ENCODE measurements at places on chromosomes 6 and 20.

GRCh38 chr20:36483209-36483918 is 58.0 kb upstream of the MYL9 start:
- no peak for DNase-seq

GRCh38 chr20:60261333-60261732 is 303.1 kb downstream of the CDH26 start:
- DNase-seq: no peak

GRCh38 chr20:61253264-61253639 is 1.2 kb downstream of the CDH4 start:
- DNase-seq: no peak

GRCh38 chr6:156960525-156960924 is 183.3 kb downstream of the ARID1B start:
- DNase-seq: no peak

GRCh38 chr20:19881080-19881840 is 123.2 kb downstream of the RIN2 start:
- DNase-seq: no peak

DNA sequence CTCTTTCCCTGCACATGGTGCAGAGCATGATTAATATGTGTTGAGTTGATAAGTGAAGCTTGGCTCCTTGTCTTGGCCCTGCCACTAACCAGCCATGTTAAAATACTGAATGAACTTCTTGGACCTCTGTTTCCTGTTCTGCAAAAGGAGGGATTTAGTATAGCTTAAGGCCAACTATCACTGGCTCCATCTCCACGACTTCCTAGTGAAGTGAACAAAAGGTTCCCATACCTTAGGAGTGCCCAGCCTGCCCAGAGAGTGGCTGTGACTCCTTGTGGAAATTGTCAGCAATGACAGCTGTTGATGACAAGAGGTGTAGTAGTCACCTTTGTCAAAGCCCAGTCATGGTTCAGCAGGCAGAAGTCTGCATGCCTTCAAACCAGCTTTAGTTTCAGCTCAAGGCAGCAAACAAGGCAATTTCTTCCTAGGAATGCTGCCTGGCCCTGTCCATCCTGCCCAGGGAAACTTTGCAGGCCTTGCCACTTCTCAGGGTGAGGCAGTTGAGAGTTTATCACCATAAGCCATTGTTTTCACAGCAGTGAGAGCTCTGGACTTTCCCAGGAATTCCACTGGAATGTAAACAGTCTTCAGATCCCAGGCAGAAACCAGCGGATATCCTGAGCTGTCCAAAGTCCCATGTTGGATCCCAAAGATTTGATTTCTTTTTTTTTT is 169.7 kb upstream of the TNFAIP3 start:
- peak; percentile 52 for DNase-seq

GRCh38 chr6:2209226-2209809 is 36.1 kb downstream of the GMDS start:
- DNase-seq: peak; percentile 55

- DNase-seq: peak; percentile 48
Observed at GRCh38 chr6:89146718-89147700, 1.2 kb downstream of the PM20D2 start.

DNA sequence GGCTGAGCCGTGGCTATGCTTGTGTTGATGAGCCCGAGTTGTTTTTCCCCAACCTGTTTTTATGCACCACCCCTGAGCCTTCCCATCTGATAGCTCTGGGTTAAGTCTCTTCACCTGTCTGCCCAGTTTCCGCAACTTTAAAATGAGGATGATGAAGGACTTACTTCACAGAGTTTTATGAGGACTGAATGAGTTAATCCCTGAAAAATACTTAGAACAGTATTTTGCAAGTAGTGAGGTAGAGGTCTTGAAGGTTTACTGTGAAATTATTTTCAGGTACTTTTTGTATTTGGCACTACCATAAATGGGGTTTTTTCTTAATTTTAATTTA is 3.2 kb downstream of the MTG2 start:
- DNase-seq: no peak

GRCh38 chr6:15090145-15090579 is 155.7 kb upstream of the JARID2 start:
- no peak for DNase-seq

- DNase-seq: no peak
Observed at GRCh38 chr6:20574355-20574754, 40.1 kb downstream of the CDKAL1 start.

DNA sequence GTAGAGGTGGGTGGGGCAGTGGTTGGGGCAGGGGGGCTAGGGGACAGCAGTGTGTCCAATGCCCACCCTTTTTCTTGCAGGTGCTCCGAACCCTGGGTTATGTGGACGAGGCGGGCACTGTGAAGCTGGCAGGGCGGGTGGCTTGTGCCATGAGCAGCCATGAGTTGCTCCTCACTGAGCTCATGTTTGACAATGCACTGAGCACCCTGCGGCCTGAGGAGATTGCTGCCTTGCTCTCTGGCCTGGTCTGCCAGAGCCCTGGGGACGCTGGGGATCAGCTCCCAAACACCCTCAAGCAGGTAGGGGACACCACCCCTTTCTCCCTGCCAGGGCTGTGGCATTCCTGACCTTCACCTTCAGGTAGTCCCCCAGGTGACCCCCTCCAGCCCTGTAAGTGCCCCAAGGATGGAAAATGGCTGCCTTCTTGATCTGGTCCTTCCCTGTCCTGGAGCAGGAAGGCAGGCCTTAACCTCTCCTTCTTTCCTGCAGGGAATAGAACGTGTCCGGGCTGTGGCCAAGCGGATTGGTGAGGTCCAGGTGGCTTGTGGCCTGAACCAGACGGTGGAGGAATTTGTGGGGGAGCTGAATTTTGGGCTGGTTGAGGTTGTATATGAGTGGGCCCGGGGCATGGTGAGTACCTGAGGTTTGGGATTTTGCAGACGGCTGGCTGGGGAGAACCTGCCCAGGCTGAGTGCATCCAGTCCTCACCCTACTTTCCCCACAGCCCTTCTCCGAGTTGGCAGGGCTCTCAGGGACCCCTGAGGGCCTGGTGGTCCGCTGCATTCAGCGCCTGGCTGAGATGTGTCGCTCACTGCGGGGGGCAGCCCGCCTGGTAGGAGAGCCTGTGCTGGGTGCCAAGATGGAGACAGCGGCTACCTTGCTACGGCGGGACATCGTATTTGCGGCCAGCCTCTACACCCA is 2.9 kb downstream of the DXO start:
- DNase-seq: no peak

- no peak for DNase-seq
Observed at GRCh38 chr6:142380626-142381025, 78.8 kb downstream of the ADGRG6 start.

GRCh38 chr6:6873778-6874177 is 234.0 kb upstream of the RREB1 start:
- DNase-seq: no peak

DNA sequence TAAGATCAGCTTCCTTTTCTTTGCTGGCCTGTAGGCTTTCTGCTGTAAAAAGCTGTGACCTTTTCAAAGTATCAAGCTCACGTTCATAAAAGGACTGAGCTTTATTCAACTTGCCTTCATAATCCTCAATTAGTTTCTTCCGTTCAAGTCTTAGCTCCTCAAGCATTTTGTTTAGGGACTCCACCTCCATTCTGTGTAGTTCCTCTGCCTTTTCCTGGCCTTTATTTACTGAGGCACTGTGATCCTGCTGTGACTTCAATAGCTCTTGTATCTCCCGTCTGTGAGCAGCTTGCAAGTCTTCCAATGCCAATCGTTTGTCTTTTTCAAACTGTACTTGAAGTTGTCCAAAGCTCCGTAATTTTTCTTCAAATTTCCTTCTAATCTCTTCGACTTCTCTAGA is 54.4 kb downstream of the FAM184A start:
- no peak for DNase-seq

DNA sequence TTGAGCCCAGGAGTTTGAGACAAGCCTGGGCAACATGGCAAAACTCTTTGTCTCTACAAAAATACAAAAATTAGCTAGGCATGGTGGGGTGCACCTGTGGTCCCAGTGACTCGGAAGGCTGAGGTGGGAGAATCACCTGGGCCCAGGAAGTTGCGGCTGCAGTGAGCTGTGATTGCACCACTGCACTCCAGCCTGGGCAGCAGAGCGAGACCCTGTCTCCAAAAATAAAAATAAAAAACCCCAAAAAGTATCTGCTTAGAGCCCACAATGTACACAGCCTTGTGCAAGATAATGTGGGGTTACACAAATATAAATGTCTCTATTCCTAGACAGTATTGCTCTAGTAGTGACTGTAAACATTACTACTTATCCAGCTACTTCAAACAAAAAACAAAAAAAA is 5.9 kb downstream of the ESF1 start:
- DNase-seq: no peak

GRCh38 chr6:24658573-24659560 is 7.8 kb downstream of the TDP2 start:
- DNase-seq: no peak

DNA sequence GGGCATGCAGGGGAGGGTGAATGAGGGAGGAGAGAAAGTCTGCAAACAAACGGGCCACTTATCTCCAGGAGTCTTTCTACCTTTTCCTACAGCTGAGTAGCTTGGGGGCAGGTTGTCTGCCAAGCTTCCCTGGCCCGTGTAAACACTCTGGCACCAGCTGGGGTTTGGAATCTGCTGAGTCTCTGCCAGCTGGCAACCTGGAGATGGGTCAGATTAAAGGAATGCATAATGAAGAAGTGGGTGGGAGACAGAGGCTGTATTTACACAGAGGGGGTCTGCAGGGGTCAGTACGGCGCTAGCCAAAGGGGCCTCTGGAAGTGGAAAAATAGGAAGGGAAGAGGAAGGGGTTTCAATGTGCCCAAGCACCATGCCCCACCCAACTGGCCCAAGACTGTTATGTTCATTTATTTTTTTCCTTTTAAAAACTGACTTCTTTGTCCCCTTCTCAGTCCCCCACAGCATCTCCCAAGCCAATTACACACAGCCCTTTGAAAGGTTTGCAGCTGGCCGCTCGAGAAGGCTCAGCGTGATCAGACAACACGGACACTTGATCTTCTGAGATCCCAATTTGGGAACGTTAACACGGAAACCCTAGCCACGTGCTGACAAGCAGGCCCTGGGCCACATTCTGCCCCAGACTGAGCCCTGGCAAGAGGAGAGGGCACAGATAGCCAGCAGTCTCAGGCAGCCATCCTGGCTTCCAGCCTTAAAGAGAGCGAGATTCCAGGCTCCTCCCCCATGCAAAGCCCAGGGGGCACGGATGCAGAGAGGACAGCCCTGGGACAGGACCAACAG is 25.2 kb downstream of the TRAM2 start:
- DNase-seq: no peak

- no peak for DNase-seq
Observed at GRCh38 chr6:110392727-110393126, 22.6 kb downstream of the DDO start.

DNA sequence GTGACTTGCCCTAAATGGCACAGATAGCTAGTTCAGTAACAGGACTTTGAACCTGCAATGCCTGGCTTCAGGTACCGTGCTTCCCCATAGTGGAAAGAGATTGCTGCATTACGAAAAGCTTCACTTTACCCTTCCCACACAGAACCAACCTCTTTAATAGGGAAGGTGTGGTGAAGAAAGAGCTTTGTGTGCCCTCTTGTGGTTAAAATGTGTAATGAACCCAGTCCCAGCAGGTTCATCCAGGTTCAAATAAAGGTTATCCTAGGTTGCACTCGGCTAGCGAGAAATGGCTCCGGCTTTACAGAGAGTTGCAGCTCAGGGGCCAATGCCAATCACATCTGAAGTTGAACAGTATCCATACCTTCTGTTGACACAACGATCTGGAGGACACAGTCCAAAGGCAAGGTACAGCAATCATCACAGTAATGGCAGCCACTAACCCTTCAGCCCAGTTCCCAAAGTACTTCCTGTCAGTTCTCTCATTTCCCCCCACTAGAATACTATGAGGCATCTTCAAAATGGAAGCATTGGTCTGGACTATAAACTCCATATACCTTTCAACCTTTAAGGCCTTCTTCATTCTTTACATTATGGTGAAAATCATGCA is 3.0 kb downstream of the DEFB115 start:
- DNase-seq: no peak

GRCh38 chr20:51966296-51966971 is 164.1 kb upstream of the SALL4 start:
- DNase-seq: peak; percentile 10

DNA sequence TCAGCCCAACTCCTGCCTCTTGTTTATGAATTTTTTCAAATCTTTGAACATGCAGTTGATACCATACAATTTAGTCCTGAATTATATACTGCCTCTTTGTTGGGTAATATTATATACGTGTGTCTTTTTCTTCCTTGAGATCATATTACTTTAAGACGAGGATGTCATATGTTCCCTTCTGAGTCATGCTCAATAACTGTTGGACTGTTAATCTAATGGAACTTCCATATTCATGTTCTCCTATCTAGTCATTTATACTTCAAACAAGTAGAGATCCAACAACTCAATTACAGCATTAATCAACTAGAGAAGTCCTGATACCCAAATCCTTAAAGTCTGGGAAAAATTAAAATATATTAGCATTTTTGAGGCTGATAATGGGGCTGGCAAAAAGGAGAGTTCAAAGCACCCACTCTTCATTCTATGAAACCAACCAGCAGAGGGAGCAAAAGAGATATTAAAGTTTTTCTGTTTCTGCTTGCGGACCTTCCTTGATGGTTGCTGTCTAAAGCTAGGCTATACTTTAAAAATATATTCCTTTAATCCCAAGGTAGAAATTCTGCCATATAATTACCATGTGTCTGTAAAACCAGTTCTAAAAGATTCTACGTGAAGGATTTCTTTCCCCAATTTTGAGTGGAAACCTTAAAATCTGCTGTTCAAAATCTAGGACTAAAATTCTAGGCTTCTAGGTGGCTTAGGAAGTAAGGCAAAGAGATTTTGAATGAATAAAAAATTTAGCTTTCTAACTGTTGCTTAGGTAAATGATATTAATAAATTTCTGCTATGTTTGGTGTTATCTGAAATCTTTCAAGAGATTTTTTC is 498.9 kb downstream of the BCKDHB start:
- DNase-seq: no peak

GRCh38 chr6:92767101-92767500 is 652.3 kb downstream of the EPHA7 start:
- DNase-seq: no peak

- DNase-seq: no peak
Observed at GRCh38 chr6:140785926-140786325, 1346.8 kb upstream of the GJE1 start.

- no peak for DNase-seq
Observed at GRCh38 chr6:169452869-169453620, 199.4 kb upstream of the THBS2 start.

DNA sequence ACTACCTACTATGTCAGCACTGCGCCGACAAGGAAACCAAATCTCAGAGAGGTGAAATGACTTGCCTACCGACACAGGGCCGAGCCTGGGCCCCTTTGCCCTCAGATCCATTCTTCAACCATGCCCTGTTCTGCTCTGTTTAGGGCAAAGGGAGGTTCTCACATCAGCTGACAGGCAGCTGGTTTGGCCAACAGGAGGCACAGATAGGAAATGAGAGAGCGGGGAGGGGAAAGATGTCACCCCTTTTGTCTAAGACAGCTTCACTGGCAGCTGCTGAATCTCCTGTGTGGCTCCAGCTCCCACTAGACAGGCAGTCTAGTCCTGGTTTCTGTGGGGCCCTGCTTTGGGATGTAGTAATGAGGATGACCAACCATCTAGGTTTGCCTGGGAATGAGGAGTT is 158.7 kb downstream of the TMEM200A start:
- peak; percentile 26 for DNase-seq

GRCh38 chr6:31165986-31166385 is 4.5 kb downstream of the POU5F1 start:
- DNase-seq: no peak

GRCh38 chr6:3162565-3163247 is 5.4 kb upstream of the TUBB2A start:
- DNase-seq: peak; percentile 70

GRCh38 chr20:63273059-63273579 is 506 bp downstream of the ARFGAP1 start:
- DNase-seq: no peak

All from activated CD4-positive, alpha-beta memory T cell treated with anti-CD3 and anti-CD28 coated beads for 36 hours (primary cell).